ENCODE measurements at places on chromosomes 4 and X.
A peak's percentile ranks its signal among the peaks of the same experiment; 100 is the strongest.

GRCh38 chr4:156634612-156635011 lies 337.0 kb downstream of the PDGFC start:
- no peak for DNase-seq

- DNase-seq: no peak
These were observed 178.3 kb downstream of the TMA16 start for GRCh38 chr4:163672751-163673150.

GRCh38 chr4:91268913-91269312 lies 1034.9 kb upstream of the GRID2 start:
- no peak for DNase-seq

GRCh38 chrX:45434231-45434630 lies 233.6 kb upstream of the DIPK2B start:
- peak; percentile 9 for DNase-seq

DNA sequence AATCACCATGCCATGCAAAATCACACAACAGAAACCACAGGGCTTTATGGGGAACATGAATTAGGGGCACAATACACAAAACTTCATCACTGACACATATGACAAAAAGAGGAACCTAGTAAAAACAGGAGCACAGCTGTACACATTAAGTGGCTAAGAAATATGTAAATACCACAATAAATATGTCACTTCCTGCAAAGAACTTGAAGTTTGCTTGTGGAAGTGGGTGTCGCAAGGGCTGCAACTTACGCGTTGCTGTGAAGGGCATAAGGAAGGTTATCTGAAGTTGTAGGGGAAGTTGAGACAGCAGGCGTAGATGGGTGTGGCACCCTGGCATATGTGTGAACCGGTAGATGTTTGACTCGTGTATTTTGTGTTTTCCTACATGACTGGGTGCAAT lies 42.4 kb downstream of the CLCN4 start:
- no peak for DNase-seq

- no peak for DNase-seq
These were observed 577.9 kb upstream of the DIPK2B start for GRCh38 chrX:45778616-45779015.

DNA sequence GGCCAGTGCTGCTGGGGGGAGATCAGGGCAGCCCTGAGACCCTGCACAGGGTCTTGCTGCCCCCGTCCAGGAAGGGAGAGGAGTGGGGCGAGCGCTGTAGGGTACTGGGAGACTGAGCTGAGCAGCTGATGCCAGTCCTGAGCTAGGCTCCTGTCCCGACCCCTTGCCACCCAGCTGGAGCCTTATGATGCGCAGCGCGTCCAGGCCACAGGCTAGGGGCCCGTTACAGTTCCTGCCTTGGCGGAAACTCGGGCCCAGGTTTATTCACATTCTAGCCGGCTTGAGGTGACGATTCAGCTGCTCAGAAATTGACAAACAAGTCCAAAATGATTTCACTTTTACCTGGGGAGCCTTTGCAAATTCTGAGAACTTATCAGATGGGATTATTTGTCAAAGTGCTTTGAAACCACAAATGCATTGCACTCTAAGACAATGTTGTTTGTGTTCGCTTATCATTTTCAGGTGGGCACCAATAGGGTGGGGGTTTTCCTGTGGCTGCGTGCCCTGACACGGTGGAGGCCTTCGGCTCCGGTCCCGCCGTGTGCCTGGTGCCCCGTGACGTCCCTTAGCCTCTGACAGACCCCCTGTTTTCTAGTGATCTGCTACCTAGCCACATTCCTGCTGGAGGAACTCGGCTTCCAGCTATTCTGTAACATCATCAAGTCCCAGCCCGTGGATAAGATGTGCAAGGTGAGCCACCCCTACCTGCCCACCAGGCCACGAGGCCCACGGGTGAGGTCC lies 18.9 kb downstream of the CFAP99 start:
- DNase-seq: no peak

DNA sequence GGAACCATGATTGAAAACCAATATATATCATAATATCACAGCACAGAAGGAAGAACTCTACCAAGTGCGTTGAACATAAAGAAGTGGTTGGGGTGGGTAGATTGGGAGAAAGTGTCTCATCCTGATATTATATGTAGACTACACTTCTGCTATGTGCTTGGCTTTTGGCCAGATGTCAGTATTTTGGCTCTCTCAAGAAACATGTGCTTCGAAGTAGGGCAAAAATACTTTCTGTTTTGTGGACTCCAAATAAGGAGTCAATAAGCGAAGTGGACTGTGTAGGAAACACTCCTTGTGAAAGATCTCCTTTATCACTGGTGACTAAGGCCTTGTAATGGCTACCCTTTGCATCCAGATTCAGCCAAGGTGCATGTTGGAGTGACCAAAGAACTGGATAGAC lies 7.8 kb upstream of the HPSE start:
- no peak for DNase-seq

GRCh38 chr4:89788206-89789072 lies 48.5 kb downstream of the SNCA start:
- no peak for DNase-seq

DNA sequence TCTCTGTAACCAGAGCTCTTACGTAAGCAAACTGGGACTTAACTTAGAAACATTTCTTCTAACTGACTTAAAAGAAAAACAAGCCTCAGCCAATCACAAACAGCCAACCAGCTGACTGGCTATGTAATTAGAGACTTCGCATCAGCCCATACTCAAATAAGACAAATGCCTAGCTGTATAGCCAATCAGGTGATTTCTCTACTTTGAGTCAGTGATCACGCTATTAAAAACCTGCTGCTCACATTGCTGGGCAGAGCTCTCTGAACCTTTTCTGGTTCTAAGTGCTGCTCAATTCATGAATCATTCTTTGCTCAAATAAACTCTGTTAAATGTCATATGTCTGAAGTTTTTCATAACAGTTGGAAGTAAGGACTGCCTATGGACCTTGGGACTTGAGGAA lies 9.9 kb upstream of the SMIM10L2A start:
- DNase-seq: no peak

DNA sequence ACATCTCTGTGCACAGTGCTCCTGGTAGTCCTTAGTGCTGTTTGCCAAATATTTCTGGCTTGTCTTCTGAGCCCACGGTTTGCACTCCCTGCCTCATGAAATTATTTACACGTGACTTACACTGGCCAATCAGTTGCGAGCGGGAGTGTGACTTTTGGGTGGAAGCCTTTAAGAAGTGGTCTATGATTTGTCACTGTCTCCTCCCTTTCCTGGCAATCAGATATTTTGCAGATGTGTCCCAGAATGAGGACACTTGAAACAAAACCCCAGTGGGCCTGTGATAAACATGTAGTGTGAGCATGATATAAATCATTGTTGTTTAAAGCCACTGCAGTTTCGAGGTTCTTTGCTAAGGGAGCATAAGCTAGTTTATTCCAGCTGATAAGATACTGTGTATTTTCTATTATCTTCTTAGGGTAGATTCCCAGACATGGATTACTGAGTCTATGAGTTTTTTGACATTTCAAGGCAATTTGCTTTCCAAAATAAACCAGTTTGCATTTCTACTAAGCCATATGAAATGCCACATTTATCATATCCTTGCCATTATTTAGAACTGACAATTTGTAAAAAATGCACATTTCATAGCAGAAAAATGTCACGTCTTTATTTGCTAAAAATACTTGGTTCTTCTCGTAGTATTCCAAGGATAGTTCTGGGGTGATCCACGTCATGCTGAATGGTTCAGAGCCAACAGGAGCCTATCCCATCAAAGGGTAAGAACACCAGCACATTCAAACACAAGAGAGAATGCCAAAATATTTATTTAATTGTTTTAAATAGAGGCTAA lies 12.0 kb downstream of the BST1 start:
- no peak for DNase-seq

DNA sequence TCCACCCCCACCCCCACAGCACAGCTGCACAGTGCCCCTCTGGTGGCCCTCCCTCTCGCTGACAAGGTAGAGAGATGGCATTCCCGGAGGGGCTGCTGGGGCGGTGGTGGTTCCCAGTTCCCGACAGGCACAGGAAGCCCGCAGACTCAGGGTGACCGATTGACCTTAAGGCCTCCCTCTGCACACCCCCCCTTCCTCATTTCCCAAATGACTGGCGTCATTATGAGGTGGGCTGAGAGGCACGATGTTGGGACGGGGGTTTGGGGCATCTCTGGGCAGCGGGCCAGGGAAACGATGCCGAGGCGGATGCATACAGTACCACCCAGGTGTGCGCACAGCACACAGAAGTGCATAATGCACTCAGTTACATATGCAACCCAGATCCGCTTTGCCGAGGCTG lies 3.5 kb upstream of the TIMP1 start:
- DNase-seq: no peak

DNA sequence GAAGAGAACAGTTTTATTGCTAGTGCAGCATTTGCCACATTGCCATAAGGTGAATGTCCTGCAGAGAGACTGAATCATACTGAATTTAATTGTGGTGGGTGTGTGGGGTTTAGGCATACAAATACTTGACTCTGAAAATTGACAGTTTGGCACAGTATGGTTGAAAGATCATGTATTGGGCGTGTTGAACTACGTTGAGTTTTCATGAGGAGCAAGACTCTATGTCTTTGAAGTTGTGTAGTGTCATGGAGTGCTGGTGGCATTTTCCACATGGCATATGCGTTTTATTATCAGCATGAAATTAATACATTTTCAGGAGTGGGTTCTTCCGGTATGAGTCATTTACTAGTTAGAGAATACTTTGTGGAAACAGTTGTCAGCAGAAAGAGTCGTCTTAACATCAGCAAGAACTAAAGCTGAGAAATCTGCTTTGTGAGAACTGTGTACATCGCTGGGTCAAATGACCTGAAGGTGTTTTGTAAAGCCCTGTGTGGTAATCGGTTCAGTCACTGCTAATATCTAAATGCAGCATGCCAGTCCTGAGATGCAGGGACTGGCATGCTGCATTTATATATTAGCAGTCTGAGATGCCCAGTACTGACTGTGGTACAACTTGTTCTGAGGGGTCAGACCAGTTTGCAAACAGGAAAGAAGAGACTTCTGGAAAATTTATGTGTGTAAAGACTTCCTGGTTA lies 50.3 kb downstream of the ARHGAP10 start:
- no peak for DNase-seq

GRCh38 chr4:16750882-16751642 lies 147.4 kb downstream of the LDB2 start:
- DNase-seq: no peak

GRCh38 chr4:53477038-53477565 lies 99.7 kb downstream of the FIP1L1 start:
- peak; percentile 54 for DNase-seq

DNA sequence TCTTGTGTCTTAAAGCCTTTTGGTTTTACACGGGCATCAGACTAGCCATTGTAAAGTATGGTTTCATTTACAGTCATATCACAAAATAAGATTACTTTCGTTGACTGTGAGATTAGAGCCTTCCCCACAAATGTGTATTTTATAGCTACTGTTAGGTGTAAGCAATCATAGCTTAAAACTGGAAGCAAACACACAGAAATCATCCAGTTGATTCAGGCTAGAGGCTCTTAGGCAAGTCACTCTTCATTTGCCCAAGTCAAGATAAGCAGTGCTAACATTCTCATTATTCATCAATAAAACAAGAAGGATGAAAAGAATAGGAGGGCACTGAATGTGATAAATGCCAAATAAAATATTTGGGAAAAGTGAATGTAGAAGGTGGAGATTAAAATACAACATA lies 448.7 kb upstream of the FAM241A start:
- DNase-seq: no peak

All from iPS DF 19.7 (cell line).